ENCODE measurements at places on chromosomes 5 and 9. TPM values are rescaled to one million over a fixed set of nuclear protein-coding genes. Genes with fewer than 3 reads are reported as not detected.
A peak's percentile ranks its signal among the peaks of the same experiment; 100 is the strongest.

DNA sequence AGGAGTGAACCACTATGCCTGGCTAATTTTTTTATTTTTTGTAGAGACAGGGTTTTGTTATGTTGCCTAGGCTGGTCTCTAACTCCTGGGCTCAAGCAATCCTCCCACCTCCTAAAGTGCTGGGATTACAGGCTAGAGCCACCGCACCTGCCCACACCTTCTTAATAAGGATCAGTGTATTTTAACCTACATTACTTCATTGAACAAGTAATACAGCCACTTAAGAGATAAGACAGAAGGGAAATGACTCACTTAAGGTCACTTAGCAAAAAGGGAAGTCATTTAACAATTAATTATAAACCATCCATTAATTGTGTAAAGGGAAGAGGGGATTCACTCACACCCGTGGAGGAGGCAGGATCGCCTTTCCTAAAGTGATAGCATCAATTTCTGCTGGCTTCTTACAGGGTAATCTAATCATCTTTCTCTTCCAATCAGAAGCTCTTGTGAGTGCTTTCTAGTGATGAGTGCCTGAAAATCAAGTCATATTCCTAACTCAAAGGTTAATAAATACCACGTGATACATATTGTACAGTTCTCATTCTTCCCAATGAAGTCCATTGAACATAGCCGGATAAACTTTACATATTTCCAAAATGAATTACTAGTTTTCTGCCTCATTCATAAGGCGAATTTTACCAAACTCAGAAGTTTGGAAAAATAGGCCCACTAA lies 3.5 kb downstream of the FBXW11 start:
- DNase-seq, result no peak

DNA sequence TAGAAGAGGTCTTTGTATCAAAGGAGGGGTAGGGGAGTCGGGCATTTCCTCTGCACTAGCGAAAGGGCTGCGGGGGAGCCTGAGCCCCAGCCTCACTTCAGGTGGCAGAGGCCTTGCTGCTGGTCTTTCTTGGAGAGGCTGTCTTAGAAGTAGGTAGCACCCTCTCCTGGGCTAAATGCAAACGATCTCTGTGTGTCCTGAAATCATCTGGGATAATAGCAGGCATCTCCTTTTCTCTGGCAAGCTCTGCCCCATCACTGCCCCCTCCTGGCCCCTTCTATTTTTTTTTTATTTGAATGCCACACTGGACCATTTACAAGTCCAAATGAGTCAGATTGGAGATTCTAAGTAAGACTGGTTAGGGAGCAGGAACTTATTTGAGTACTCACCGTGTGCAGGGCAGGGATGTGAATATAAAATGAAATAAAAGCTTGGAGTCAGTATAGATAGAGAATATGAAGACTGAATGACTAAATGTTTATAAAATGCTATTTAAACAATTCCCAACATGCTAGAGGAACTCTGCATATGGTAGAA lies 137.1 kb downstream of the FGF1 start:
- DNase-seq, result no peak

DNA sequence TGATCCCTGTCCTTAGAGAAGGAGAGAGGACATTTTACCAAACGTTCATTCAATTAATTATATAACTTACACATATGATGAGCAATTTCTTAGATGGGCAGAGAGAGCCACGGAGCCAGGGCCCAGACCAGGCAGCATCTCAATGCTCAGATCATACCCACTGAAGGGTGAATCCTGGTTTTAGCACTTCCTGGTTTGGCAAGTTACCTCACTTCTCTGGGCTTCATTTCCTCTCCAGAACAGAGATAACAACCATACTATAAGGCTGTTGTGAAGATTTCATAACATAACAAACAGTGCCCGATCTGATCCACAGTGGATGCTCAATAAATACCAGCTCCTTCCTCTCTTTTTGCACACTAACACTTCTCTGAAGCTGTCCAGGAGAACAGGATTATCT lies 271.1 kb downstream of the DENND1A start:
- no peak for DNase-seq

- no peak for DNase-seq
Measured at GRCh38 chr9:132589148-132590036, 7.0 kb downstream of the BARHL1 start.

Gene PCDHA7
- 0.46 TPM for total RNA-seq

- DNase-seq, result no peak
Measured at GRCh38 chr9:135078361-135078821, 9.1 kb upstream of the OLFM1 start.

GRCh38 chr5:78895616-78896015 lies 89.5 kb downstream of the ARSB start:
- DNase-seq, result no peak

- DNase-seq, result no peak
Measured at GRCh38 chr5:126858441-126858840, 81.5 kb downstream of the LMNB1 start.

Gene EIF4E1B
- total RNA-seq, result not detected

- peak; percentile 76 for DNase-seq
Measured at GRCh38 chr5:111756581-111757354, at the start of gene NREP. Gene NREP, minus strand, starts transcription at chr5:111757194. Its CDS starts 1,422 bp downstream, at chr5:111755772.

Gene HSPB3
- not detected for total RNA-seq

GRCh38 chr9:133656211-133657119 lies 20.3 kb downstream of the DBH start:
- no peak for DNase-seq

Gene IL9
- not detected for total RNA-seq

All from spleen (tissue), 13 donors.